Esophagus squamous epithelium (tissue), 5 donors: ENCODE measurements at places on chromosomes 2 and 18.

- no peak for DNase-seq
Observed at GRCh38 chr2:98508709-98509066, 64.0 kb downstream of the INPP4A start.

DNA sequence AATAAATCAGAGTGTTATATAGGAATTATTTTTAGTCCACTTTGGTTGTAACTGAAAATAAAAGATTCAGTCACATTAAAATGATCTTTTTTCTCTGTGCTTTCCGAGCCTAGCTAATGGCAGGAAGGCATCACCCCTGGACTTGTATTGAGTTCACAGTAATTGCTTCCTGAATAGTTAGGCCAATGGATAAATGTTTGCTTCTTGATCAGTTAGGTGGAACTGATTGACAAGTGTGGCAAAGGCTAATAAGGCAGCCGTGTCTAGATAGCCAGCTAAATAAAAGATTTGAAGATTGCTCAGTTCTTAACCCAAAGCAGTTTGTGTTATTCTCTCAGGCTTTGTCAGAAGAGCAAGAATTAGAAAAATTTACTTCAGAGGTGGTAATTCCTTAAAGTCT is 20.8 kb downstream of the FAM171B start:
- no peak for DNase-seq

DNA sequence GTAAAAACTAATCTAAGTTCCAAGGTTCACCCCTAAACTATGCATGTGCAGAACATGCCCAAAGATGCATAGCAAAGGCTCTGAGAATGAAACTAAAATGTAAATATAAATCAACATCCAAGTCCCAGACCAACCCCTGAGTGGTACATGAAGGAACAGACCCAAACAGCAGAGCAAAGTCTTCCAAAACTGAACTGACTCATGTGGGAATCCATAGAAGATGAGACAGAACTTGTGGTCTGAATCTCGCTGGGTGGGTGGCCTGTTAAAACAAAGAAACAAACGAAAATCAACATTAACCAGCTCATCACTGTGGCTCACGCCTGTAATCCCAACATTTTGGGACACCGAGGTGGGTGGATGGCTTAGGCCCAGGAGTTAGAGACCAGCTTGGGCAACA is 29.5 kb upstream of the ATRAID start:
- no peak for DNase-seq

DNA sequence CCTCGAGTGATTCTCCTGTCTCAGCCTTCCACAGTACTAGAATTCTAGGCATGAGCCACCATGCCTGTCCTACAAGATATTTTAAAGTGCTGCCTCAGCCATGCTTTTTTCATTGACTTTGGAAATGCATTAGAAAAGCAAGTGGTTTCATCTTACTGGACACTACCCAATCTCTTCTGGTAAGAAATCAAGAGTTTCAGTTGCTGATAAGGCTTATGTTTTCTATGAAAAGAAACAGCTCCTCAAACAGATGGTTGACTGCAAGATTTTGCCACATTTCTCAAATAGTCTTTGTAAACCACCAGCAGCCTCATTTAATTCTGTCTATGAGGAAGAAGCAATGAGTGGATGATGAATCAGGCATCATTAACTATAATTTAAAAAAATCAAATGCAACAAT is 264.5 kb upstream of the LRP1B start:
- no peak for DNase-seq

DNA sequence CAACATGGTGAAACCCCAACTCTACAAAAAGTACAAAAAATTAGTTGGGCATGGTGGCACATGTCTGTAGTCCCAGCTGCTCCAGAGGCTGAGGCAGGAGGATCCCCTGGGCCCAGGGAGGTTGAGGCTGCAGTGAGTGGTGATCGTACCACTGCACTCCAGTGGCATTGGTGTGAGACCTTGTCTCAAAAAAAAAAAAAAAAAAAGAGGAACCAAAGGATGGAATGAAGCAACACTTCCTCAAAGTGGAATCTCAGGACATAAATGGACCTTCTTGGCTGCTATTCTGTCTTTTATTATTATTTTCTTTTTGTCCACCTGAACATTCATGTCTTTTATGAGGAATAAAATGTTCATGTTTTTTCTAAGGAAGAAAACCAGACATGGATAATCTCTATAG is 13.7 kb downstream of the GEMIN6 start:
- DNase-seq: no peak

GRCh38 chr2:223563462-223563861 is 38.7 kb downstream of the SCG2 start:
- no peak for DNase-seq

DNA sequence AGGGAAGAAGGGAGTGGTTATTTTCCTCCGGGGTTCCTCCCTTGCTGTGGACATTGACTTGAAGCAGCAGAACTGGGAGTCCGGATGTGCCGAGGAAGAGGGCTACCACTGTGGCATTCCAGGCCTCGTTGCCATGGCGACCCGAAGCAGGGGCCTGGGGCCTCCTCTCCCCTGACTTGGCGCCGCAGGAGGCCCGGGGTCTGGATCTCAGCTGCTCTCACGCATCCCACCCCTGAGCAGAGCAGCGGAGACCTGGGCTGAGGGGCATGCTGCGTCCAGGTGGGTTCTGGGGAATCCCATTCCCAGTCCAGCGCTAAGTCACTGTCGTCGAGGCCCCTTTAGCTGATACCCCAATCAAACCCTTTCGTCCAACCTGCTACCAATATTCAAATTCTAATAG is 100.2 kb downstream of the BCL11A start:
- DNase-seq: no peak

- DNase-seq: no peak
Observed at GRCh38 chr2:33083699-33084387, 137.1 kb downstream of the LTBP1 start.

GRCh38 chr18:68738564-68738963 is 23.7 kb upstream of the TMX3 start:
- DNase-seq: no peak
